ENCODE measurements at places on chromosomes 4 and X.

GRCh38 chrX:1097328-1097727, 115.1 kb downstream of the CRLF2 start:
- no peak for DNase-seq

DNA sequence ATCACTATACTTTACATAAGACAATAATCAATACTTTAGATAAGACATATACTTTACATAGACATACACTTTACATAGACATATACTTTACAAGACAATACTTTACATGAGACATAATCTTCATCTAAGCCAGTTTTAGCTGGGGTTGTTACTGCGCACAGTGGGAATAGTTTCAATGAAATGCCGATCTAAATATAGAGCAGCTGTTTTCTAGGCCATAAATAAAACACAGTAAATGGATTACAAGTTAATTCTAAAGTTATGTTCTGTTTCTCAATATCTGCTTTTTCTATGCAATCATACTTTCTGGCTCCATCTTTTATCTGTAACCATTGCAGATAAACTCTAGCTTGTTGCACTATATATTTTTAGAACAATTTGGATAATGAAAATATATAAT, 1470.6 kb upstream of the PABPC4L start:
- no peak for DNase-seq

GRCh38 chrX:153955228-153955732, 10.8 kb upstream of the RENBP start:
- DNase-seq, result no peak

GRCh38 chrX:13013363-13014110, 30.9 kb downstream of the FAM9C start:
- no peak for DNase-seq

- DNase-seq, result no peak
Observed at GRCh38 chrX:55710701-55711100, 6.8 kb upstream of the RRAGB start.

GRCh38 chrX:48894891-48895290, 2.7 kb downstream of the TIMM17B start:
- DNase-seq, result no peak
